ENCODE measurements at places on chromosomes 11 and 22.

GRCh38 chr22:20267441-20268278 is 458 bp downstream of the RTN4R start:
- DNase-seq, result peak; percentile 20

DNA sequence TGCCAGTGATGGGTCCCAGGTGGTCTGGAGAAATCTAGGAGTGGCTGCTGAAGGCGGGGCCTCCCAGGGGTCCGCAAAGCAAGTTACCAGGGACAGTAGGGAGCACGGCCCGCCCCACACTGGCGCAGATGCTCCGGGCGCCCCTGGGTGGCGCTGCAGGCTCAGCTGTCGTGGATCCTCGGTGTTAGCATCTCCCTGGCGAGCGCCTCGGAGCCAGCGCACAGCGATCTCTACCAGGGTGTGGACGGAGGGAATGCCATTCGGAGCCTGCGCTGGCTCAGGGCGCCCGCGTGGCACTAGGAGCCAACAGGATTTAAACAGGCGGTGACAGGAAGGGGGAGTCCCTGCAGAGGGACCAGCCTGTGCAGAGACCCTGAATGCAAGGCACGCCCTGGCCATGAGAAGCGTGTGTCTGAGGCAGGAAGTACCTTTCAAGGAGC is 20.2 kb downstream of the FADS3 start:
- peak; percentile 90 for DNase-seq

DNA sequence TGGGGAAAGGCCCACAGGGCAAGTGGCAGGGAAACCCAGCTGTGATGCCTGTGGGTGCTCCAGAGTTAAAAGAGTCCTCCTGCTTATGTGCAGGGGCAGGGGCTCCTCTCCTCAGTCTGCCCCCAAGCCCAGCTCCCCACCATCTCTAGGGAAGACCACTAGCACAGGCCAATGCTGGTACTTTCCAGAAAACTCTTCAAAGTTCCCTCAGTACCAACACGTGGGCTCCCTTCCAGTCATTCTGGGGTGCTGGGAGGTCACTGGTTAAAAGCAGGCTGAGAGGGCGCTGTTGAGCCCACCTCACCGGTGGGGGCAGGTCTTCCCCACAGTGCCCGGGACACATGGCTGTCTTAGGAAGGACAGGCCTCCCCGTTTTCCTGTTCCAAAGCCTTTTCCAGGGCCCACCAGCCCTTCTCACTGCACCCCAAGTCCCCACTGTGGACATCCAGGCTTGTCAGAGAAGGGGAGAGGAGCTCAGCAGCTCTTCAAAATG is 154.6 kb downstream of the TRIM29 start:
- no peak for DNase-seq

DNA sequence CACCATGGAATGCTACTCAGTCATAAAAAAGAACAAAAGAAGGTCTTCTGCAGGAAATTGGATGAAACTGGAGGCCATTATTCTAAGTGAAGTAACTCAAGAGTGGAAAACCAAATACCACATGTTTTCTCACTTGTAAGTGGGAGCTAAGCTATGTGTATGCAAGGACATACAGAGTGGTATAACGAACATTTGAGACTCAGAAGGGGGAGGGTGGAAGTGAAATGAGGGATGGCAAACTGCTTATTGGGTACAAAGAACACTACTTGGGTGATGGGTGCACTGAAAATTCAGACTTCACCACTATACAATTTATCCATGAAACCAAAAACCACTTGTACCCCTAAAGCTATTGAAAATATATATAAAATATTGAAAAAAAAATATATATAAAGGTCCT is 13.4 kb upstream of the CAT start:
- DNase-seq, result no peak

DNA sequence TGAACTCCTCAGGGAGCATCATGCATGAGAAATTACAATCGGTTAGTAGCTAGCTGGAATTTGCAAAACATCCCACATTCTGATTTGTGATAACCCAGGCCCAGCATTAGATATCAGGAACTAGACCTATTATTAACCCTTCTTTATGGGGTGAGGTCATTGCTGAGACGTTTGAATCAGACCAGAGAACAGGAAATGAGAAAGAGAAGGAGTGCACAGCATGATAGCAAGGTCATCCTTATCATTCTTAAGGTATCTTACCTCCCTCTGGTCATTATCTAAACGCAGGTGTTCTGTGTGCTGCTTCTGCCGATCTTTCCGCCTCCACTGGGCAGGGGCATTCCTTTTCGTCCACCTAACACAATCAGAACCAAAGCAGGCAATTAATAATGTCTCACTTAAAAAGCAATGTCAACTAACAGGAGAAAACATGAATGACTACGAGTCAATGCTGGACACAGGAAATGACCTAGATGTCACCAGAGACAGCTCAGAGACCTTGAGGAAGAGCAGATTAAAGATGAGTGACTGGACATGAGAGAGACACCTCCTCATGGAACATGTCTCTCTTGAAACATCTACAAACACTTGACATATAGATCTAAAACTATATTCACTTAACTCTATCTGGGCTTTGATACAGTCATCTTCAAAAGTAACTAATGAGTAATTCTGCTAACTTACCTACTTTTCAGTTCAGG is 78.3 kb upstream of the SCUBE2 start:
- DNase-seq, result peak; percentile 88

DNA sequence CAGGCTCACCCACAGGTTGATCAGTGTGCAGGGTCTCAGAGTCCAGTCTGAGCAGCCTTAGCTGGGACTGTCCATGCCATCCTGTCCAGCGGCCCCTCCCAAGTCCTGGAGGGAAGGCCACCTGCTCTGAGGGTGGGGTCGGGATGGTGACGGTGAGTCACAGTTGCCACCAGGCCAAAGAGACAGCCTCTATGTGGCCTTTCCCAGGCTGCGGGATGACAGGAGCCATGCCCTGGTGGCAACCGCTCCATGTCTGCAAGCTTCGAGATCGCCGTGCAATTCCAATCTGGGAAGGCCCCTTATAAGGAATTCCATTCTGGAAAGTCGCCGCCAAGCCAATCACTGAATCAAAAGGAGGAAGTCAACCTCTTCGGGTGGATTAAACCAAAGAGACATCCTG is 47.5 kb downstream of the RTL6 start:
- DNase-seq, result no peak

- peak; percentile 94 for DNase-seq
Measured at GRCh38 chr11:100687630-100688395, 725 bp downstream of the ARHGAP42 start.

DNA sequence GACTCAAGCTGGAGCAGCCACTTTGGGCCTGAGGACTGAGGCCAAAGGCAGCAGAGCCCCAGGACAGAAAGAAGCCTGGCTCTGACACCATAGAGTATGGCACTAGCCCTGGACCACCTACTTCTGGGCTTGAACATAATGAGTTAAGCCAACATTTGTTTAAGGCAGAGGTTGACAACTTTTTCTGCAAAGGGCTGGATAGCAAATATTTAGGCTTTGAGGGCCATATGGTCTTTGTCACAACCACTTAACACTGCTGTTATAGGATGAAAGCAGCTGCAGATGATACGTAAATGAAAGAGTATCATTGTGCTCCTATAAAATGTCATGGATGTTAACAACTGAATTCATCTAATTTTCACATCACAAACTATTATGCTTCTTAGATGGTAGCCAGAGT is 16.6 kb downstream of the OSBP start:
- no peak for DNase-seq

- no peak for DNase-seq
Measured at GRCh38 chr11:105891685-105892084, 130.4 kb downstream of the MSANTD4 start.

DNA sequence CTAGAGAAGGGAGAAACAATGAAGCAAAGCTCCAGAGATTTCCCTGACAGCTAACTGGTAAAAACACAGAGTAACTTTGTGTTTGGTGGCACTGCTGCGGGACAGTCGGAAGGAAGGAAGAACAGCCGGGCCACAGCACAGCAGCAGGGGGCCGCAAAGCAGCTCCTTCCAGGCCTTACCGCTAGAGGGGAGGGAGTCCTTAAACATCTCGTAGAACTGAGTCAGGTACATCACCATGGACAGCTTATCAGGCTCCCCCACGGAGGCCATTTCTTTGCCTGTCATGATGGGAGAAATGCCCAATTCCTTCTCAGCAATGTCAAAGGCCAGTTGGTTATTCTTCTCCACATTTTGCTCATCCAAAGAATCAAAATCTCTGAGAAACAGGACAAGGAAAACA is 114.6 kb upstream of the BID start:
- peak; percentile 78 for DNase-seq

GRCh38 chr22:43996170-43996980 is 27.7 kb upstream of the PARVB start:
- DNase-seq, result no peak

DNA sequence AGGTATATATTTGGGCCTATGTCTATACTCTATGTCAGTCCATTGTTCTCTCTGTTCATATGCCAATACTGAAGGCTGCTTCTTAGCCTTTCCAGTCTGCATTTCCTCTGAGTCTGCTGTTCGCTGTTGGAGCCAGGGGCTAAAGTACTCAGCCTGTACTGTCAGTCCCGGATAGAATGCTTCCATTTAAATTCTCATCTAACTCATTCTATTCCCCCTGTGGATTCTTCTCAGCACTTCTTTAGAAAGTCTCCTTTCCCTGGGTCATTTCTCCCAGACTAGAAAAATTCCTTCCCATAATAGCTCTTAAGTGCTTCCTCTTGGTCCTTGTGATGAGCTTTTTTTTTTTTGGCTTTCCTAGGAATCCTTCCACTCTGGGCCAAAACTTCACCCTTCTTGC is 293.1 kb downstream of the KIRREL3 start:
- no peak for DNase-seq

GRCh38 chr11:70314730-70315129 is 44.2 kb downstream of the PPFIA1 start:
- DNase-seq, result no peak

DNA sequence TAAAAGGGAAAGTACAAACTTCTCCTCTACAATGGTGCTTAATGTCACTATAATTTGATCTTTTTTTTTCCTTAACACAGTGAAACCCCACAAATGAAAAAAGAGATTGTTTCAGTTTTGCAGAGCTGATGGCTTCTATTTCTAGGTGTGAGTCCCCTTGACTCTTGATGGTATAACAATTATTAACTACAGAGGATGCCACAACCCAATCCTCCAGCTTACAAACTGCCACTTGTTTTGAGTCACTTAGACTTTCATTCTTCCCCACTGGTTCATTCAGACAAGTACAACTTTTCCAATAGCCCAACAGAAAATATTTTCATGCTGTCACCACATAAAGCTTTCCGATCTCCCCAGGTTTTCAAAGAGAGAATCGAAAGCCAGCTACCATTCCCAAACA is 812.2 kb downstream of the LRRC4C start:
- DNase-seq, result no peak

DNA sequence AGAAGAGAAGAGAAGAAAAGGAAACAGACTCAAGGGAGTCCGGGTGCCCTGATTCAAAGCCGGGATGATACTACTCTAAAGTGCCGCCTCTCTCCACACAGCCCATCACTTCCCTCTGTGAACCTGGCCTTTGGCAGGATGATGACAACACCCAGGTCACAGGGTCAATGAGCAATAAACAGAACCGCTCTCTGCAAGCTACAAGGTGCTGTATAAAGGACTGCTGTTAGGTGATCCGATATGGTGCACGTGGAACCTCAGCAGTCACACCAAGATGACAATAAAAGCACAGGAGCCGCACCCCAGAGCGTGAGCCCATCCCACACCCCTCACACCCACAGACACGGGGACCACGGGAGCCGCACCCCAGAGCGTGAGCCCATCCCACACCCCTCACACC is 10.7 kb downstream of the TTLL1 start:
- DNase-seq, result no peak

GRCh38 chr11:21896216-21896615 is 296.7 kb upstream of the ANO5 start:
- no peak for DNase-seq

- DNase-seq, result peak; percentile 49
Measured at GRCh38 chr11:82703796-82704195, 29.9 kb downstream of the FAM181B start.

DNA sequence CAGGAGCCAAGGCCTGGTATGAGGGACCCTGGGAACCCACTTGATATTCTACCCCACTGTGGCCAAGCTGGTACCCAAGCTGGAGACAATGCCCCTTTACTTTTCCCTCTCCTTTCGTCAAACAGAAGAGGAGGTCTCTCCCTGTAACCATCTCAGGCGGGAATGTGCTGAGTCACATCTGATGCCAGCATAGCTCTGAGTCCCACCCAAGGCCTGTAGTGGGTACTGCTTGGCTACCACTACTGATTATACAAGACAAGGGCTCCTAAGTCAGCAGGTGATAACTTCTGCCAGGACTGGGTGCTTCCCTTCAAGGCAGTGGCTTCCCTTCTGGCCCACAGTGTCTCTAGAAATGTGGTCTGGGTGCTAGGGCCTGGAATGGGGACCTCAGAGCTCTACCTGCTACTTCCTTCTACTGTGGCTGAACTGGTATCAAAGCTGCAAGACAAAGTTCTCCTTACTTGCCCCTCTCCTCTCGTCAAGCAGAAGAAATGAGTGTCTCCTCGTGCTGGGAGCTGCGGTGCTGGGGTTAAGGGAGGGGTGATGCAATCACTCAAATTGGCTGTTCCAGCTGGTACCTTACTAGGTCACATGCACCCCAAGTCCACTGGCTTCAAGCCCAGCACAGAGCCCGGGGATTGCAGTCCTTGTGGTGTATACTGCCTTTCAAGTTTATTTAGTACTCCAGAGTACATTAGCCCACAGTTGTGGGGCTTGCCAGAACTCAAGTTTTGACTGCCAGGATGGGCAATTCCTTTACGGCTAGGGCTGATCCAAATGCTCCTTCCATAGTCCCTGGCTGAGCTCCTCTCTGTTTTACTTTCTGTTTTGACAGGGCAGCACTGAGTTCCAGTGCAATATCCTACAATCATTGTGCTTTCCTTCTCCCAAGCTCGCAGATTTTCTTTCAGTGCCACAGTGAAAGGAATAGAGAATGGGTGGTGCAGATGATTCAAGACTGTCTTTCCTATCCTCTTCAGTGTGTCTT is 419.7 kb upstream of the CNTN5 start:
- DNase-seq, result peak; percentile 17

- no peak for DNase-seq
Measured at GRCh38 chr11:14082338-14082737, 119.8 kb downstream of the SPON1 start.

- peak; percentile 51 for DNase-seq
Measured at GRCh38 chr22:50473088-50473487, 1.7 kb downstream of the SBF1 start.

- peak; percentile 54 for DNase-seq
Measured at GRCh38 chr11:2156416-2157182, 4.4 kb downstream of the INS start.

GRCh38 chr22:19603767-19604166 is 79.6 kb upstream of the CLDN5 start:
- DNase-seq, result no peak

- DNase-seq, result no peak
Measured at GRCh38 chr11:130049328-130049771, 20.3 kb upstream of the APLP2 start.
